CD4-positive, alpha-beta memory T cell (primary cell): ENCODE measurements at places on chromosomes 13 and 19.

DNA sequence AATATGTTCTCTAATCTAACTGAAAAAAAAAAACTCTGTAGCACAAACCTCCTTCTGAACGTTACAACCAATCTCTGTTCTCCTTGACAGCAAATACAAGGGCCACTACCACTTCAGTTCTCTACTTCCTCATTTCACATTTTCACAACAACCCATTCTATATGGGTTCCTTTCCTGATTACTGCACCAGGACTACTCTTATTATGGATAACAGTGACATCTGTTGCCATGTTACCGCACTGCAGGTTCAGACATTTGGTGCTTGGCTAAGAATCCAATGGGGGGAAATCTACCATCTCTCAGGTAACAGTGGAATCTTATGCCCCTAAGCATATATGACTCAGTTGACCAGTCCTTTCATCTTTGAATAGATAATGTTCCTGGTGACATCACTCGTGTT lies 11.6 kb upstream of the FPR3 start:
- DNase-seq, result no peak

- DNase-seq, result no peak
Measured at GRCh38 chr19:1309977-1310852, 24.5 kb downstream of the EFNA2 start.

GRCh38 chr19:15436012-15436825 lies 13.5 kb downstream of the WIZ start:
- DNase-seq, result no peak

GRCh38 chr13:29709407-29710069 lies 114.0 kb upstream of the SLC7A1 start:
- DNase-seq, result no peak

DNA sequence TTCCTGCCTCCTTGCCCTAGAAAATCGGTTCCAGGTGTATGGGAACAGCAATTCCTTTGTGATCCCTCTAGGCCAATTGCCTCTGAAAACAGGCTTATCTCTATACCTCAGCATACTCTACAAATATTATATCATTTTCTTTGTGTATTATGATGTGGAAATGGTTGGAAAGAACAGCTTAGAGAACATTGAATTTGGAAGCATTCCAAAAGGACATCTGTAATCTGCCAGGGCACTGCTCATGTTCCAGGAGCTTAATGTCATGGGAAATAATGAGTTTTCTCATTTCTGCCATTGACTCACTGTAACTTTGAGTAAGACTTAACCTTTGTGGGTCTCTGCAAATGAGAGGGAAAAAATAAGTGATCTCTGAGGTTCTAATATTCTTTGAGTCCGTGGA lies 147.3 kb downstream of the UFM1 start:
- DNase-seq, result no peak

GRCh38 chr19:2547721-2548120 lies 71.8 kb downstream of the GADD45B start:
- DNase-seq, result no peak

DNA sequence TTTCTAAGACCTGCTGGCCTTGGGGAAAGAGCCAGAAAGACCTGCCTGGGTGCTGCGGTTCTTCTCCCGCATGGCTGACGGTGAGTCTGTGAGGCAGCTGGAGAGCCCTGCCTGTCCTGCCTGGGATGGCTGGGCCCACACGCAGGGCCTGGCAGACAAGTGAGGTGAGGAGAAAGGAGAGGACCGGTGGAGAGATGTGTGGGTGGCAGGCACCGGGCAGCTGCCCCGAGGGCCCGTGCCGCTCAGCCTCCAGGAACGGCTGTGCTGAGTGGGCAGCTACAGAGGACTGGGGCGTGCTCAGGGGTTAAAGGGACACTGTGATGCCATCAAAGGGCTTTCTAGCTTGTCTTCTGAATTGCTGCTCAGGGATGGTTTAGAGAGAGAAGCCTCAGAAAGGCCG lies 53.8 kb downstream of the MLLT1 start:
- DNase-seq, result no peak

- DNase-seq, result no peak
Measured at GRCh38 chr13:47136504-47136941, 239.7 kb upstream of the HTR2A start.

DNA sequence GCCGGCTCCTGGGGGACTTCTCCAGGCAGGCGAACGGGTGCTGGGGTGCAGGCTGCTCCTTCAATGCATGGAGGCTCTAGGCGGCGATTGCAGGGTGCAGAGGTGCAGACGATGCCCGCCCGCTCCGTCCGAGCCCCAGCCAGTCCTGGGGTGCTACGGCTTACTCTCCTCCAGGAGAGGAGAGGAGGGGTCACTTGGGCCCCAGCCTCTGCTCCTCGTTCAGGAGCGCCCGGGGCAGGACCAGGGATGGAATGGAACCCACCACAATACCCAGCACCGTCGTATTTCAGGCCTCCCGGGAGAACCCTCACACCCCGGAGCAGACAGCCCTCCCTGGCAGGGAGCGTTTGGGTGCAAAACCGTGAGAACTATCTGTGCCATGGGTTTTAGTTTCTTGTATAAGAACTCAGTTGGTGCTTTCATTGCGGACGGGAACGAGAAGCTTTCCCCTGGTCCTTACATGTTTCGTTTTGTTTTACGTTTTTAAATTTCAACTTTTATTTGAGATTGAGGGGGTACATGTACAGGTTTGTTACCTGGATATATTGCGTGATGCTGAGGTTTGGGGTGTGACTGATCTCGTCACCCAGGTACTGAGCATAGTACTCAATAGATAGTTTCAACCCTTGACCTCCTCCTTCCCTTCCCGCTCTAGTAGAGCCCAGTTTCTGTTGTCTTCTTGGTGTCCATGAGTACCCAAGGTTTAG lies 46.8 kb downstream of the ARHGEF18 start:
- peak; percentile 41 for DNase-seq

GRCh38 chr19:14366529-14366928 lies 14.7 kb upstream of the ADGRE5 start:
- peak; percentile 96 for DNase-seq

DNA sequence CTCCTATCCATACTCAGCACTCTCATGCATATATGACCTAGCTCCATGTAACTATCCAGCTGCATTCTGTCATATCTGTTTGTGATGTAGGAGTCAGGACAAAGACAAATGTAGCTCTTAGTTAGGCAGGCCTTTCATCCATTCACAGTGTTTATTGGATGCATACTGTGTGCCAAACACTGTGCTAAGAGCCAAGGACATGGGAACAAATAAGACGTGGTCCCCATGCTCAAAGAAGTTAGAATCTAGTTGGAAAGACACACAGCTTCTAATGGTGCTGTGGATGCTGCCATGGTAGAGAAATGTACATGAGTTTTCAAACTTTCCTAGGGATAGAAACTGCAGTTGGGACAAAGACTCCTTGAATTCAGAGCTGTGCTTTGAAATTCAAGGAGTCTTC lies 31.7 kb upstream of the IL17D start:
- DNase-seq, result no peak
